Effector CD8-positive, alpha-beta T cell (primary cell): ENCODE measurements at places on chromosomes 2 and 18.

DNA sequence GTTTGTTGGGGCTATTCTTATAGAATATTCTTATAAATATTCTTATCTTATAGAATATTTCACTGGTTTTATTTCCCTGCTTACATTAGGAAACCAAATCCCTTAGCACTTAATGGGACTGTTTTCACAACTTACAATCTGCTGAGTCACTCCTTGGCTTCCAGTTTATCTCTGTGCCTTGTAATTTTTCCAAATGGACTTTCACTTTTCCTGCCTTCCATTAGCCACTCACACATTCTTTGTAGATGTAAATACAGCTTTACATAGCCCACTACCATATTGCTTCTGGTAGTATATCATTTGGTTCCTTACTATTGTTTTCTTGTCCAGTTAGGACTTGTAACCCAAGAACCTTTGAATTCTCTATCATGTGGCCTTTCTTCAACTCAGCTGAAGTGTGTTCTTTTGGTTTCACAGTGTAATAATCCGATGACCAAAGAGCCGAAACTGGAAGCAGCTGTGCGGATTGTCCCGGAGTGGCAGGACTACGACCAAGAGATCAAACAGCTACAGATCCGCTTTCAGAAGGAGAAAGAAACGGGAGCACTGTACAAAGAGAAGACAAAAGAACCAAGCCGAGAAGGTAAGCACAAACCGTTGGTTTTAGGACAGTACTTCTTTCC lies 96.1 kb downstream of the UGGT1 start:
- DNase-seq: no peak

- no peak for DNase-seq
These were observed 65.4 kb upstream of the CABLES1 start for GRCh38 chr18:23069898-23070297.

GRCh38 chr2:206531996-206532543 lies 88.7 kb downstream of the ADAM23 start:
- no peak for DNase-seq

GRCh38 chr18:50656841-50657470 lies 97.1 kb downstream of the MAPK4 start:
- no peak for DNase-seq

DNA sequence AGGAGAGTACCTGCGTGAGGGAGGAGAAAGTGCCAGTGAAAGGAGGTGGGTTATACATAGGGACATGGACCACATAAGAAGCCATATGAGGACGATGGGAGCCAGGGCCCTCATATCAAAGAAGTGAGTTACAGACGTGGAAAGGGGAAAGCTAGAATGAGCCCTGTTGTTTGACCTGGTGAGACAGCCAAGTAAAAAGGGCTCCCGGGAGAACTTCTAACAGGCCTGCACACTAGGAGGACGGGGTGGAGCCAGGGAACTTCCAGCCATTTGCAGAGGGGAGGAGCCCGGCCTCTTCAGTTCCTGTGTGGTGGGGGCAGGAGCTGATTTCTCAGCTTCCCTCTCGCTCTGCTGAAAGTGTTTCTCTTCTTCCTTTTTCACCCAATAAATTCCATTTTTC lies 84.1 kb upstream of the SLC66A3 start:
- no peak for DNase-seq
